Activated CD8-positive, alpha-beta memory T cell treated with anti-CD3 and anti-CD28 coated beads for 1 hour (primary cell): ENCODE measurements at places on chromosomes 13 and 19.

- DNase-seq, result no peak
Measured at GRCh38 chr19:11504502-11505031, 1.1 kb downstream of the ZNF653 start.

DNA sequence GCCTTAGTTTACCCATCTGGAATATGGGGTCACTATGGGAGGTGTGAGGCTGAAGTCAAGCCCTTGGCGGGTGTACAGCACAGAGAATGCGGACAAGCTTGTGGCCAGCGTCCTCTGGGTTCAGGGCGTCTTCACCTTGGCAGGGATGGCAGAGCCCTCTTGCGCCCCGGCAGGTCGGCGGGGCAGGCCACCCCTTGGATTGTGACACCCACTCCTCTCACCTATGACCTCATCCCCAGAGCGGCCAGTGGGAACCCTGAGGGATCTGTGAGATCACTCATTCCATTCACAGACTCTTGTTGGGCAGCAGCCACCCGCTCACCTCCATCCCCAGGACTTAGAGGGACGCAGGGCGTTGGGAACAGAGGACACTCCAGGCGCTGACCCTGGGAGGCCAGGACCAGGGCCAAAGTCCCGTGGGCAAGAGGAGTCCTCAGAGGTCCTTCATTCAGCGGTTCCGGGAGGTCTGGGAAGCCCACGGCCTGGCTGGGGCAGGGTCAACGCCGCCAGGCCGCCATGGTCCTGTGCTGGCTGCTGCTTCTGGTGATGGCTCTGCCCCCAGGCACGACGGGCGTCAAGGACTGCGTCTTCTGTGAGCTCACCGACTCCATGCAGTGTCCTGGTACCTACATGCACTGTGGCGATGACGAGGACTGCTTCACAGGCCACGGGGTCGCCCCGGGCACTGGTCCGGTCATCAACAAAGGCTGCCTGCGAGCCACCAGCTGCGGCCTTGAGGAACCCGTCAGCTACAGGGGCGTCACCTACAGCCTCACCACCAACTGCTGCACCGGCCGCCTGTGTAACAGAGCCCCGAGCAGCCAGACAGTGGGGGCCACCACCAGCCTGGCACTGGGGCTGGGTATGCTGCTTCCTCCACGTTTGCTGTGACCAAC lies at the start of gene SPACA4:
Gene SPACA4, plus strand, starts transcription at position 280 of the 896 bp plus-strand sequence. Its CDS starts 237 bp downstream, at position 517.
- no peak for DNase-seq

DNA sequence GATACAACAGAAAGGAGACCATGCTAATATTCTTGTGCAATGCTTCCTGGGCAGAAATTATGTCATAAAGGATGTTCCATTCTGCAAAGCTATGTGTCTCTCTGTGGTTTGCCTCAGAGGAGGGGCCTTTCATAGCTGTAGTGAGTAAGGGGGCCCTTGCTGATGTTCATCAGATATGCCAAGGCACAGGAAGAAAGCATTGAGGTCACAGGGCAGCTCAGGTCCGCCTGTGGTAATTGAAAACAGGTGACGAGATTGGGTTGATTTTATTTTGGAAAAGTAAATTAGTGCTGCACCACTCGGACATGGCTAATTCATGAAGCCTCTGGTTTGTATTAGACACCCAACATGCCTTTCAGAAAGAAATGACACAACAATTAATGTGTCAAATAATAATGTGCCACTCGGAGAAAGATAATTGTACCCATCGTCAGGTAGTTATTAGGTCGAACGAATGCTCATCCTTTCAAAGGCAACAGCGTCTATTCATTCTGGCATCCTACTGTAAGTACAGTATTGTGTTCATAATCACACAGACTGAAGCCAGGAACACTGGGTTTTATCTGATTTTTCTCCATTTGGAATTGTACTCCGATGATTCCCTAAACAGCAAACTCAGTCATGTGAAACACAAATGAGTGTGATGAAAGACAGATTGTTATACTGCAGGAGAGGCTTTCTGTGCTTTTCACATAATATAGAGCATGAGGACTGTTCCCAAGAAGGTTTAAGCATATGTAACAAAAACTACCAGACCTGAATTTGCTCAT lies 421.6 kb upstream of the KLF12 start:
- DNase-seq, result no peak

GRCh38 chr19:42261763-42262162 lies 6.8 kb upstream of the ERF start:
- DNase-seq, result no peak

DNA sequence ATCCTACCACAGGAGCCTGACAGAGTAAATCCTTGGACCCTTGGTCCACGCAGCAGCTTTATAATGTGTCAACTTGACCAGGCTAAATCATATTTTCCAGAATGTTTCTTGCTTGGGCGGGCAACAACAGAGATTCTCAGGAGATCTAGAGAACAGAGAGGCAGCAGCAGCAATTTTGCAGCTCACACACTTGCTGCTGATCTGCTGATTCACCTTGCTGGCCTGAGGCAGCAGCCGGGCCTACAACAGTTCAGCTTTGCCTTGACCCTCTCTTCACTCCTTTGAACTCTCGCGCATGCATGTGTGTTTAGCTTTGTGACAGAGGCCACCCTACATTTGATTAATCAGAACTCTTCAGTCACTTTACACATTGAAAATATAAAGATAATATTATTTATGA lies 159.3 kb downstream of the UGGT2 start:
- DNase-seq, result no peak

- DNase-seq, result no peak
Measured at GRCh38 chr13:85236413-85236812, 562.8 kb downstream of the SLITRK6 start.

DNA sequence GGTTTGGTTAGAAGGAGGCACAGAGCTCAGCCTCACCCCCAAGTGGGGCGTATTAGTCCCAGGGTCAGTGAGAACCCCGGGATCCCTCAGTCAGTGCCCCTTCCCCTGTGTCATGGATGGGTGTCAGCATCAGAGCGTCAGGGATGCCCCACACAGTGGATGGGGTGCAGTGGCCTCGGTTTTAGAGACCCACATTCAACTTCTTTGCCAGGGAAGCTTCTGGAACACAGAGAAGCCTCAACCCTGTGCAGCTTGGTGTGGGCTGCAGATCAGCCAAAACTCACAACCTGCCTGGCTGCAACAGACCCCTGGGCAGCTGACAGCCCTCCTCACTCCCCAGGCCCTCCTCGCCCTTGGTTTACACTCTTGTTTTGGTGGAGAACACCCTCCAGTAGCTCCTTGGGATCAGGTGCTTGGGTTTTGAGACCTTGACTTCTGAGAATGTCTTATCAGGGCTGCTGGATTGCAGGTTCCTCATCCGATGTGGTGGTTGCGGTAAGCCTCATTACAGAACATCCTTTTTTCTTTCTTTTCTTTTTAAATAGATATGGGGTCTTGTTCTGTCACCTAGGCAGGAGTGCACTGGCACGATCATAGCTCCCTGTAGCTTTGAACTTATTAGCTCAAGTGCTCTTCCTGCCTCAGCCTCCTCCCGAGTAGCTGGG lies 11.0 kb downstream of the ZNF333 start:
- no peak for DNase-seq

- DNase-seq, result no peak
Measured at GRCh38 chr13:37492075-37492474, 106.5 kb downstream of the POSTN start.

GRCh38 chr13:84896128-84896527 lies 903.1 kb downstream of the SLITRK6 start:
- peak; percentile 1 for DNase-seq

- DNase-seq, result no peak
Measured at GRCh38 chr19:42129399-42130253, 2.6 kb downstream of the POU2F2 start.

DNA sequence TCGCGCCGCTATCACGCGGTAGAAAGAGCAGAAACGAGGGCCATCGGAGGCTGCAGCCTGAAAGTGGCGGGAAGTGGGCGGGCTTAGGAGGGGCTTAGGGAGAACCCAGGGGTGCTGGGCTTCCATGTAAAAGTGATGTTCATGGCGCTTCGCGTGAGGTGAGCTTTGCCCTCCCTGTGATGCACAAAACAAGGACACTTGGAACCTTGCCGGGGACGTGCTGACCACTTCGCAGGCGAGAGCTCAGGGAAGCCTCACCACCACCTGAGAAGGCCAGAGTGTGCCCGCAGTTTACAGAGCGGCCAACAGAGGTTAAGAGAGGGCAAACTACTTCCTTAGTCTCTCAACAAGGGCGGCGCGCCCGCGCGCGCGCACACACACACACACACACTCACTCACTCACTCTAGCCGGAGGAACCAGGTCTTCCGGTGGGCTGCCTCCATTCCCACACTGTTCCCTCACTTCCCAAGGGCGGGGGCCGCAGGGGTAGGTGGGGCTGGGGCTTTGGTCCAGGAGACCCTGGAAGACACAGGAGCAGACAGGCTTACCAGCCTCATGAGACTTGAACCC lies 651 bp downstream of the GAPDHS start:
- no peak for DNase-seq

DNA sequence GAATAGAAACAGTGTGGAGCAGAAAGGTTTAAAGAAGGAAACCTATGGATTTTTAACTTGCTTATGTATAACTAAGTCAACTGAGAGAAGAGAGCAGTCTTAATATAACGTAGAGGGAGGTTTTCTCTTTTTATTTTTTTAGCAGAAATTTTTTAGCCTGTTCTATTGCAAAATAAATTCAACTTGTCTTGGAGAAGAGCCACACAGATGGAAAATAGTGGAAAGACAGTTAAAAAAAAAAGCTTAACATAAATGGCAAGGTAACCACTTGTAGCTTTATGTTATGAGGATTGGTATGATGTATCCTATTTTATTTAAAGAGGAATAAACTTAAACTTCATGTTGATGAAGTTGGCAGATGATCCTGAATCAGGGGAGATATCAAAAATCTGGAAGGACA lies 312.4 kb downstream of the SHISA2 start:
- no peak for DNase-seq

DNA sequence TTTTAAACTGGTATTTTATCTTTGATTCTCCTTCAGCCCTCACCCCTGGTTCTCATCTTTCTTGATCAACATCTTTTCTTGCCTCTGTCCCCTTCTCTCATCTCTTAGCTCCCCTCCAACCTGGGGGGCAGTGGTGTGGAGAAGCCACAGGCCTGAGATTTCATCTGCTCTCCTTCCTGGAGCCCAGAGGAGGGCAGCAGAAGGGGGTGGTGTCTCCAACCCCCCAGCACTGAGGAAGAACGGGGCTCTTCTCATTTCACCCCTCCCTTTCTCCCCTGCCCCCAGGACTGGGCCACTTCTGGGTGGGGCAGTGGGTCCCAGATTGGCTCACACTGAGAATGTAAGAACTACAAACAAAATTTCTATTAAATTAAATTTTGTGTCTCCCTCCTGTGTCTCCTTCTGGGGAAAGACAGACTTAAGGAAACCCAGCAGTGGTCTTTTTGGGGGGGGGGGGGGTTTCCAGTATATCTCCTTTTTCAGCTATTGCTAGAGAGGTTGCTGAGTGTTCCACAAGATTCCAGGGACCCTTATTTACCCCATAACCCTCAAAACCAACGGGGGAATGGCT lies 1.5 kb upstream of the RAD23A start:
- DNase-seq, result no peak

- no peak for DNase-seq
Measured at GRCh38 chr13:51822106-51822815, 18.3 kb upstream of the DHRS12 start.

DNA sequence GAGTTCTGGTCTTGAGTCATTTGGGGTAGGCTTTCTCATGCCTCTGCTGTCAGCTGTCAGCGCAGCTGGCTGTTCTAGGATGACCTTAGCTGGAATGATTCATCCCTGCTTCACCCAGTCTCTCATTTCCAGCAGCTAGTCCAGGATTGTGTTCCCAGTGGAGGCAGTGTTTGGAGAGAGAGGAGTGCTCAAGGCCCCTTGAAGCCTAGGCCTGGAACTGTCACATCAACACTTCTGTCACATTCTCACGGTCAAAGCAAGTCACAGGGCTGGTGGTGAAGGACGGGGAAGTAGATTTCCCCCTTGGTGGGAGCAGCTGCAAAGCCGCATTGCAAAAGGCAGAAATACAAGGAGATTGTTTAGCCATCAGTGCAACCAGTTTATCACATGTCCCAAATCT lies 15.2 kb downstream of the TPT1 start:
- no peak for DNase-seq

- DNase-seq, result no peak
Measured at GRCh38 chr19:45211751-45212381, 33.3 kb downstream of the BLOC1S3 start.

DNA sequence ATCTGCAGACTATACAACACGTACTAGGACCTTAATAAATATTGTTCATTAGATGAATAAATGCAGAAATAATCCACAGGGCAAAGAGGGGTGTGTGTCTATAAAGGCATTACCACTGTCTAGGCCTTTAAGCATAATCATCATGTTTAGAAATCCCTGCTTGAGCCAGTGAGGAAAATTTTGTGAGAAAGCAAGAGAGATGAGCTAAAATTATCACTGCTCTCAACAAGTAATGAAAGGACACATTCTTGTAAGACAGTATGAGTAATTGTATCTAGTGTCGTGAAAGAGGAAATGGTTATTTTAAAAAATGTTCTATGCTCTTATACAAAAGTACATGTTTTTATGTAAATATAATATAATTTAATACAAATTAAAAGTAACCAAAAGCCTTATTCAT lies 1699.4 kb downstream of the PCDH9 start:
- no peak for DNase-seq

- DNase-seq, result no peak
Measured at GRCh38 chr19:4378886-4379285, 21.5 kb downstream of the SH3GL1 start.

DNA sequence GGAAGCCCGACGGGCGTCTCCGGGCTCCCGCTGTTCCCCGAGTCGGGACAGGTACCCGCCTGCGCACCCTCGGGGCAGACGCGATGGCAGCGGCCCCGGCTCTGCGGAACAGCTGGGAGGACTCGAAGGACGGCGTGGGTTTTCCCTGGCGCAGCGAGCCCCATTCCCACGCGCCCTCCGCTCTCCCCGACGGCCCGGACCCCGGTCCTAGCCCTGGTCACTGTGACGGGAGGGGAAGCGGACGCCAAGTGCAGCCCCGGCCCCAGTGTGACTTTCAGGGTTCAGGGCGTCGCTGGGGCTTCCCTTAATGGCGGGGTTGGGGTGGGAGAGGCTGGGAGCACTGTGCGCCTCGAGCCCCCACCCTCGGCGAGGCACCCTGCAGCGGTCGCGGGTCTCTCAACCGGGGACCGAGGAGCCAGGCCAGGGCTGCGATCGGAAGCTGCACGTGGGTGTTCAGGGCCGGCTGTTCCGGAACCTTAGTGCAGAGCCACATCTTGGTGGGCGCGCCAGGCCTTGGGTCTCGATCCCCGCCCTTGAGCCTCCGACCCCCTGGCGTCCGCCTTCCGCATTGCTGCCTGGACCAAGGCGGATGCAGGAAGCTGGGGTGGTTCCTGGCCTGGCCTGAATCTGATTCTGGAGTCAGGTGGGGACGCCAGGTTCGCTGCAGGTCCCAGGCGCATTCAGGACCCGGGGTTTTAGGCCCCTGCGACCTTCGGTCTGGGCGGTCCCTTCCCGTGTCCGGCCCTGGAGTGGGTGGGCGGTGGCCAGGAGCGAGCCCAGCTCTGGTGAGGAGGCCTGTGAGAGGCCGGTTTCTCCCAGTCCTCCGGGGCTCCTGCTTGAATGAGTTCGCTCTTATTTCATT lies 3.5 kb downstream of the LGALS7B start:
- DNase-seq, result no peak

GRCh38 chr13:29908416-29909080 lies 58.1 kb upstream of the UBL3 start:
- DNase-seq, result no peak
